ENCODE measurements at places on chromosomes 12 and 14.

- DNase-seq = no peak
Observed at GRCh38 chr12:2286047-2286446, 233.3 kb downstream of the CACNA1C start.

DNA sequence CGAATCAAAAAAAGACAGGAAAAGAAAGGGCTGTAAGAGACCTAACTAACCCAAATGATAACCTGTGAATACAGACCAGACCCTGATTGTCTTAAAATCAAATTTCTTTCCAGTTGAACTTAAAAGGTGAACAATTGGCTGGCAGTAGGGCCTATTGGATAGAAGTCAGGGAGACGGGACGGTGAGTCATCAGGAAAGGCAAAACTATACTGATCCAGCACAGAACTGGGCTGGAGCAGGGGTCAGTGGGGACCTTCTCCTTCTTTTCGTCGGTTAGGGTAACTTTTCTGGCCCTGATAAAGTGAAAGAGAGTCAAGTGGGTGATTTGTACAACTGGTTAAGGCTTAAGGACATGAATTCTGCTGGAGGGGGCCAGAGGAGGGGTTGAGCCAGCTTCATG is 84.9 kb upstream of the OTX2 start:
- DNase-seq = no peak

GRCh38 chr14:43539210-43539609 is 967.9 kb downstream of the FSCB start:
- no peak for DNase-seq

DNA sequence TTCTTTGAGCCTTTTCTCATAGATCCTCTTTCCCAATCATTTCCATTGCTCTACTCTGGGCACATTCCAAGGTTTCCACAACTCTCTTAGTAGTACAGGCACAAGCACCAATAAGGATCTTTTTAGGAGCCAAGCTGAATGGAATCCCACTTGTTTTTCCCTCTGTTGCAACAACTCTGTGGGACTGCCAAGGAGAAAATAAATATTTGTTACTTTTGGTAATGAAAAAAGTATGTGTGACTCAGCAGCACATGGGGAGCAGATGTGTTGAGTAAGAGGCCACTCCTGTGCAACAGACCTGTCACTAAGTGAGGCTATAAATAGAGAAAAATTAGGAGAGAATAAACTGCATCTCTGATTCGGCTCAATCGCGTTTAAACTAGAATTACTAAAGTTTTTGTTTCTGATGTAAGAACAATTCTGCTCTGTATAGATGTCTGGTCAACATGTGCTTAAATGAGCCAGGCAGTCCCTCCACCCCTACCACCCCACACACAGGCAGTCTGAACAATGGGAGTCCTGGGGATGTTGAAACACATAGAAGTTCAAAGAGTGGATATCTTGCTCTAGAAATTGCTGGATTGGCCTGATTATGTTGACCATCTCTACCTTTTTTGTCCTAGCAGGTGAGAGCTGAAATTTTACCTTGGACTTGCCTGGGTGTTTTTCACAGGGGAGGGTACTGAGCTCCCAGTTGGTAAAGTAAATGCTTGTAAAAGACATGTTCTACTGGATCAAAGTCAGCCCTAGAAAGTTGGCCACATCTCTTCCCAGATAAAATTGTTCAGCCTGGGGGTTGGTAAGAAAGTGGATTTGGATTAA is 244.3 kb upstream of the NOVA1 start:
- no peak for DNase-seq

GRCh38 chr12:54369597-54370131 is 5.4 kb upstream of the GPR84 start:
- DNase-seq = no peak

DNA sequence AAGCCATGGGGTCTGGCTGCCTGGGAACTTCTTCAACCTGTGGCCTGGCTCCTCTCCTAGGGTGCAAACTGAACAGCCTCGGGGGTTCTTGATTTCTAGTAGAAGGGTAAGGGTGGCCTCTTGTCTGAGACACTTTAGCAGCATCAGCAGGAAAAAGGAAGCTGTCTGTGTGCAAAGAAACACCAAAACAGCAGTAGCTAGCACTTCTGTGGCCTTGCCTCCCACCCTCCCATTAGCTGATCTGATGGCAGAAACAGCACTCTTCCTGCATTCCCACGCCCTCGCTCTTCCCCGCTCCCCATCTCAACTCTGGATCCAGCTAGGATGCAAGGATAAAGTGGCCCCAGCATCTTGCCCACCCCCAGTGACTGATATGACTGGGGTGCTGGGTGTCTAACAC is 20.7 kb downstream of the SLC7A8 start:
- no peak for DNase-seq

Measured in stimulated activated CD8-positive, alpha-beta memory T cell treated with anti-CD3 and anti-CD28 coated beads, Interleukin-2, amount 100 ng/mL, for 1 hour (primary cell).